Lower leg skin (tissue), 4 donors: ENCODE measurements at places on chromosomes 4 and X. TPM values are rescaled to one million over a fixed set of nuclear protein-coding genes. Genes with fewer than 3 reads are reported as not detected.

DNA sequence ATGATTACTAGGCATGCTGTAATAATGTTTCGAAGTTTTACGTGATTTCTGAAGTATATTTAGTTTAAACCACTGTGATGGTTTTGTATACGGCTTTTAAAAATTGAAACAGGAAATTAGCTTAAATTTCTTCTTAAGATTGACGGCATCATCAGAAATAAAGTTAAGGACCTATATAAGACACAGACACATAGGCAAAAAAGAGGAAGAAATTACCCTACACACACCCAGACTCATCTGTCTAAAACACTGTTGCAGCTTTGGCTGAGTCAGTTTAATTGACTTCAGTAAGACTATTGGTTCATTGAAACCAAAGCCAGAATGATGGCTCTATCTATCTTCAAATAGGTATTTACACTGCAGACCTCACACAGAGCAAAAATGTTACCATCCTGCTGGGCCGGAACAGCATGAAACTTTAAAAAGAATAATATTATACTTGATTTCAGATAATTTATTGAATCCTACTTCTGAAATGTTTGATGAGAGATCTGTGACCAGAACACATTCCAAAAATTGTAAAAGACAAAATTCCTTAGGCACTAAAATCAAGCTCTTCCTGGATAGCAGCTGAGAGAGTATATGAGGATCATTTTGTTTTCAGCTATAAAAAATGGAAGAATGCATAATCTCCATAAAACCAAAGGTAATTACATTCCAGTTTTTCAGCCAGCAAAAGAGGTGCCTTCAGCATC, 4.5 kb downstream of the HHIP start:
- DNase-seq, result no peak

DNA sequence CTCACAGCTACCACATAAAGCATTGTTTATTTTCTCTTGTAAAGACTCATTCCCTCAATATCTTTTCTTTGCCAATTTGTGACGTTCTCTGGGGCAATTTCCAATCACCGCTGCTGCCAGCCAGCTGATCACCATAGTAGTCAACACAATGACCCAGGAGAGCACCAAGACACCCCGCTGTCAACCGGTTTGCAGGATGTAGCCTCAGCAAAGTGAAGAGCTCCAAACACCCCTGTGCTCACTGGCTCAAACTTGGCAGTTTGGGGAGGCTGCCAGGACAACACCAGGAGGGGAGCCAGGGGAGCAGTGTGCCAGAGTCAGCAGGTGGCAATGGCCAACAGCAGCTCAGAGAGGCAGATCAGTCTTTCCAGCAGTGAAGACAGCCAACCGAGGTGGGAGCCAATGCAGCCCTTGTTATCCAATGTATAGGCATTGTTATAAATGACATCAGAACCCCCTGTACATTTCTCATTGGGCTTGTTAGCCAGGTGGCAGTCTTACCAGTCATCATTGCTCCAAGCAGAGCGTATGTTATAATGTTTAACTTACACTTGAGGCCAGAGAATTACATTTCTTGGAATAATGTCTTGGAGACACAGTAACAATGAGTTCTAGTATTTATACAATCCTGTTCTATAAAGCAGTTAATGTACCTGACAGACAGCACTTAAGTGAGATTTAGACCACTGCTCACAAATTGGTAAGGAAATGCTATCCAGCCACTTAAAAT, 274.9 kb upstream of the GK2 start:
- DNase-seq, result no peak

DNA sequence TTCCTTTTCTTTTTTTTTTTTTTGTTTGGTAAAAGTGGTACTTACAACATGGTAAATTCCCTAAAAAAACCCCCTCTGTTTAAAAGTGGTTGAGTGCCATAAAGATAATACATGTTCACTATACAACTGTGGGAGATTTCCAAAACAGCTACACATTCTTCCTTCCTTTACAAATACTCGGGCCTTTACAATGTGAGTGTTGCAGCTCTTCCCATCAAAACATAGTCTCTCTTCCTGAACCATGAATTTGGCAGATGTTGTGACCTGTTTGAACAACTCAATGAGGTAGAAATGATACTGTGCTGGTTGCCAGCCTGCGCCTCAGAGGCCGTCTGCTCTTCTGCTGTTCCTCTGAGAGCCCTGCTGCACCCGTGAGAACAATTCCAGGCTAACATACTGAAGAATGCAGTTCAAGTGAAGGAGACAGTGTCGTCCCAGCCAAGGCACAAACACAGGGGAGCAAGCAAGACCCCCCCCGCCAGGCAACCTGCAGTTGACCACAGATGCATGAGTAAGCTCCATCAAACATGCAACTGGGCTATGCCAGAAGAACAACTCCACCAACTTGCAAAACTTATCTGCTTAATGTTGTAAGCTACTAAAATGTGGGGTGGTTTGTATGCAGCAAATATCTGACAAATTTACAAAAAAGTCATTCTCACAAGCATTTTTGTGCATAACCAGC, 645.0 kb downstream of the PCDH7 start:
- DNase-seq, result no peak

DNA sequence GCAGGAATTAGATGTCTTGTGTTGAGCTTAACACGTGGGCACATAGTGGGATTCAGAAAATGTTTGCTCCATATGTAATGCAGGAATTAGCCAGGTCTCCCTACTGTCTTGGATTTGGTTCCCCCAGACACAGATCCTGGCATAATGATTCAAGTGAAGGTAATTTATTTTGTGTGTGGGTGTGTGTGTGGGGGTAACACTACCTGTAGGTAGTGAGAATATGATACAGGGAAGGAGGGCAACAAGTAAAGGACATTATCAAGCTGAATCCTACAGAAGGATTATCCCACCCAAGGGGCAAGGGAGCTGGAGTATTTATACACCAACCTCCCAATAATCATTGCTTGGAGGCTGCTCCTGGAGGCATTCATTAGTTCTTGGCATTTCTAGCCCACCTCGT, 101.4 kb downstream of the NHS start:
- DNase-seq, result no peak

DNA sequence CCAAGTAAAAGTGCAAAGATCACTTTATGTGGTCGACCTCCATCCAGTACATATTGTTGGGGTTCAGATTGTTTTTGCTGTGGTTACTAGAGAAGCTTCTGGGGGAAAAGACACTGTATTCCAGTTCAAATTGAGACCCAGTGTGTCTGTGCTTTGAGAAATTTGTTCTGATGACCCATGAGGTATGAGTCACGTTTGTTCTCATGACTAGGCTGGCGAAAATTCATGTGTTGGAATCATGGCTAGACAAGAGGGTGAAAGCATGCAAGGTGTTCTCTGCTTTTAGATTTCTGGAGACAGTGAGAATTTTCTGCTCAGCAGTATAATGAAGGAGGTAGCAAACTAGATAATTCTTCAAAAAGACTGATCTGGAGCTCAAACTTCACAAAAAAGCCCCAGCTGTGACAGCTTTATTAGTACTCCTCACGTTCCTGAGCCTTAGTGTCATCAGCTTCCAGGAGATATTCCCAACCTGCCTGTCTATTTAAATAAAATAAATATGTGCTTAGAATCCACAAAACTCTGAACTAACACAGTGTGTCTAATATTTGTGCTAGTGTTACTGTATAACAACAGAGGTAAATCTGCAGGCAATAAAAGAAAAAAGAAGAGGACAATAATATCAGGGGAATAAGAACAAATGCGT, 24.4 kb upstream of the FAM47B start:
- DNase-seq, result no peak

DNA sequence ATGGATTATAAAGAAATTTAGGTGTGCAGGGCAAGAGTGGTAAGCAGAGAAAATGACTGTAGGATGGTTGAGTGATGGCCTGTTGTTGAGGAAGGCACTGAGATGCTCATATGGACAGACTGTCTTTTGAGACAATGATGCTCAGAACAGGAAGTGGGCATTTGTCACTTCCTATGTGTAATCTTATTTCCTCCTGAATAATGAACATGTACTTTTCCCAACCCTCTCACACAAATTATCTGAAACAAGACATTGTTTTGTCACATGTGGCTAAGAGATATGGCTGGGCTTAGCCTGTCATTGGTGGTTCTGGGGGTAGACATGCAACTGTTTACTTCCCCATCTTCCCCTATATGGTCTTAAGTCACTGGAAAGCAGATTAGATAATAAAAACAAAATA, 240.5 kb downstream of the CFAP47 start:
- DNase-seq, result no peak

GRCh38 chrX:76427560-76428242, at the start of gene MAGEE1:
TSS of gene MAGEE1 (plus strand) at chrX:76427710. CDS start at chrX:76427931, 221 bp downstream.
- peak; percentile 90 for DNase-seq

DNA sequence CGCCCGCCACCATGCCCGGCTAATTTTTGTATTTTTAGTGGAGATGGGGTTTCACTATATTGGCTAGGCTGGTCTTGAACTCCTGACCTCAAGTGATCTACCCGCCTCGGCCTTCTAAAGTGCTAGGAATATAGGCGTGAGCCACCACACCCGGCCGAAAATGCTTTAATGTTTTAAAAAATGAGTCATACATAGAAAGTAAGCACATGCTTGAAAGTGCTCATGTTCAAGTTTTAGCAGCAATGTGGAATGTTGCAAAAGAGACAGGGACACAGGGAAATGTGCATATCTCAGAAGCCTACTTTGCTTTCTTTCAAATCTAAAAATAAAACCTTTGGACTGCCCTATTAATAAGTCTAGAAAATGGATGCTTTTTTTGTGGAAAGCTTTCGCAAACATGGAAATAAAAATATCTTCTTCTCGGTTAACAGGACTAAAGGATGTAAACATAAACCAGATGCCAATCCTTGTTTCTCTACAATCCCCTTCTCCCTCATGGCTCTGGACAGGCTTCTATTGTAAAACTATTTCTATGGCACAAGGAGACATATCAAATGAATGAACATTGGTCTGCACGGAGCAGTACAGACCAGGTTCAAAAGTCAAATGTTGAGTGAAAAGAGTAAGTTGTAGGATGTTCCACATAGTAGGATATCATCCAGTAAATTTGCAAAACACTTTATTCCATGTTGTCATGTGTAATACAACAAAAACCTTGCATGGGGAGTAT, 15.0 kb downstream of the MECP2 start:
- no peak for DNase-seq

DNA sequence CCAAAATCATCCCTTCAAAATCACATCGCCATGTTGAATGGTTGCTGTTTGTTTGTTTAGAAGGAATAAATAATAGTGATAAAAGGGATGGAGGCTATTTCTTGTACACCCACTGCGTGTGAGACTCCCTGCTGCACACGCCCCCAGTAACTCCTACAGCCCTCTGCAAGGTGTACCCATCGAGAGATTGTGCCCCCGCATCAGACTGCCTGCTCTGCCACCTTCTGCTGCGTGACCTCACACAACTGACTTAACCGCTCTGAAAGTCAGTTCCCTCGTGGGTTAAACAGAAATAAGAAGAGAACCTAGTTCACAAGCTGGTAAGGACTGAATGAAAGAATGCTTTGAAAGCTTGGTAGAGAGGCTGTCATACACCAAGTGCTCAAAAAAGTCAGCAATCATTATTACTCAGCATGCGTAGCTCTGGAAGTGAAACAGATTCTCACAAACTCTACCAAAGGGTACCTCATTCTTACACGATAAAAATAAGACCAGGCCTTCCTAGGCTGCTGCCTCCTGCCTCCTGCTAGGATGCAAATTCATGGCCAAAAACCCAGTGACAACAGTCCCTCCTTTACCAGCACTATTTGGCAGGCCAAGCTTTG, 147.1 kb downstream of the CPEB2 start:
- DNase-seq, result no peak

DNA sequence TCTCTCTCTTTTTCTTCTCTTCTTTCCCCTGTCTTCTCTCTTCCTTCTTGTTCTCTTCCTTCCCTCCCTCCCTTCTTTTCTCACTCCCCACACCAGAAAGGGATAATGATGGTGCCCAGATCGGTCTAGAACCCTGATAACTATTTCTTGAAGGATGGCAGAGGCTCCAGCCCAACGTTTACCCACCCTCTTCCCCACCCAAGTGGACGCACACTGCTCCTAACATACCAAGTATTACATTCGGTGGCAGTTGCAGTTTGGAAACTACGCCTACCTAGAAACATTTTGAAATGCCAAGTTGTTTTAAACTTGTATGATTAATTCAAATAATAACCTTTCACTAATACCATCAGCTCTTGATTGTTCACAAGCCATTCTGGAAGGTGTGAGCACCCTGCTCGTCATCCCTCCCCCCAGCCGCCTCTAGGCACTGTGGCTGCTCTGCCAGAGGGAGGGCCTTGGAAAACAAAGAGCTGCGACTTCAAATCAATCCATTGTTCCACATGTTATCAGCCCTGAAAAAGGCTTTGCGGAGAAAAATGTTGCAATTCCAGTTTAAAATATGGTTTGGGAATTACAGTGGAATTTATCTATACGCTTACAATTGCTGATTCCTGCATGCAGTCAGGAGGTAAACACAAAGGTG, 1017.5 kb upstream of the TENM3 start:
- DNase-seq, result no peak

DNA sequence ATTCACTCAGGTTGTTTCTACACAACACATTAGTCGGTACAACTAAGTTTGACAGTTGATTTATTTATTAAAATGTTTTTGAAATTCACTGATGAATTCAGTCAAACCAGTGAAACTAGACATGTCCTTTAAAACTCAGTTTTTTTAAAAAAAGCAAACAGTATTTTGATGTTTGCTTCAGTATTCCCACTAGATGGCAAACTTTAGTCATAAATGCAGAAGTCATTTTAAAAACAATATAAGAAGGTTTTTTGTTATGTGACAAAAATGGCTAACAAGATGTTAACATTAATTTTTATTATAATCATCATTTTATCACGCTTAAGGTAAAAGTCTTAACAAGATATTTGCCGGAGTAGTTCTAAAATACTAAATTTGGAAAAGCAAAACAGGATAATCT, 1337.8 kb upstream of the DIAPH2 start:
- no peak for DNase-seq

The TCEAL2 gene
- 0.32 TPM for total RNA-seq

The NPNT gene
- total RNA-seq, result 3.8 TPM

The CC2D2A gene
- total RNA-seq, result 2.3 TPM

The NKAP gene
- total RNA-seq, result 4.8 TPM

The NRK gene
- total RNA-seq, result 0.42 TPM

The SYN1 gene
- not detected for total RNA-seq

The MAGEA11 gene
- total RNA-seq, result not detected

The ASB11 gene
- 0.55 TPM for total RNA-seq

The UCHL1 gene
- total RNA-seq, result 6.0 TPM
